ENCODE measurements at places on chromosomes 2 and 18. TPM values are rescaled to one million over a fixed set of nuclear protein-coding genes. Genes with fewer than 3 reads are reported as not detected.

Gene KCNG2
- polyA plus RNA-seq: 0.19 TPM

Gene DCC
- 11.5 TPM for polyA plus RNA-seq

Gene CNTNAP5
- polyA plus RNA-seq: 0.07 TPM

Gene COL3A1
- 1,758 TPM for polyA plus RNA-seq

Gene SERPINB7
- 0.92 TPM for polyA plus RNA-seq

DNA sequence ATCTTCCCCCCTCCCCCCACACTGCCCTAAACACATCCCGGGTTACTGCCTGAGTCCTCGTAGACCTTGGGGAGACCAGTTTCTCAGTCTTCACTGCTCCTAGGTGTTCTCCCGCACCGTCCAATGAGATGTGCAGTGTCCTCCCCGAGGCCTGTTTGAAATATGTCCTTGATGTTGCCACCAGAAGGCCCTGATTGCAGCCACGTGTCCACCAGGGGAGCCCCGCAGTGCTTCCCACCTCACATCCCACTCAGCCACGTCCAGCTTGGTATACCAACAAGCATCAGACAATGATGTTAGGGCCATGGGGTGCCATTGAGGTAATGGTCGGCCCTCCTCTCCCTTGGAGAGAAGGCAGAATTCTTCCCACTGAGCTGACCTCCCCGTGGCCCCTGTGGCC lies 38.7 kb downstream of the TCF7L1 start:
- no peak for DNase-seq

GRCh38 chr2:164935118-164936101 lies 19.9 kb downstream of the SLC38A11 start:
- no peak for DNase-seq

GRCh38 chr18:46563317-46563716 lies 93.7 kb downstream of the LOXHD1 start:
- DNase-seq: no peak

DNA sequence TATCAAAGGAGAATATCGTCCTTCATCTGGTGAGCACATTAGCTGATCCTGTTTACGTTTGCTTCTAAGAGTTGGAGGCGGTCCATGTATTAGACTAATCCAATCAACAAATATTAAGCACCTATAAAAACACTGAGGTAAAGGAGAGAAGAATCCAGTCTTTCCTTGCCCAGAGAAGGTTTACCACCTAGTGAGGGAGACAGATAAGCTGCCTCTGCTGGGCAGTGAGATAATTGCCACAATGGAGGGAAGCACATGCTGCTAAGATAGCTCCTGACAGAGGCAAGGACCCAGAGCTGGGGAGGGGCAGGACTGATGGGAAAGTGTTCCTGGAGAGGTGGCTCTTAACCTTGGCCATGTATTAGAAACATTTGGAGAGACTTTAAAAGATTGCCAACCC lies 36.7 kb upstream of the ST8SIA5 start:
- no peak for DNase-seq

- no peak for DNase-seq
These were observed 383.1 kb upstream of the ID2 start for GRCh38 chr2:8298783-8299182.

DNA sequence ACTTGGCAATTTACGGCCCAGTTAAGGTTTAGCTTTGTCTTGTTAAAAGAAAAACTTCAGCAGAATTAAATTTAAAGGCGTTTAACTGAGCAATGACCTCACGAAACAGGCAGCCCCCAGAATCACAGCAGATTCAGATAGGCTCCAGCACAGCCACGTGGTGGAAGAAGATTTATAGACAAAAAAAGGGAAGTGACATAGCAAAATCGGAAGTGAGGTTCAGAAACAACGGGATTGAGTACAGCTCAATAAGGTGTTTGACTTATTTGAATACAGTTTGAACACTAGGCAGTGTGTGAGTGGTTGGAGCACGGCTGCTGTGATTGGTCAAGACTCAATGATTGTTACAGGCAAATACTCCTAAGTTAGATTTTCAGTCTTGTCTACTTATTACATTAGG lies 79.8 kb downstream of the MOGAT1 start:
- DNase-seq: no peak

DNA sequence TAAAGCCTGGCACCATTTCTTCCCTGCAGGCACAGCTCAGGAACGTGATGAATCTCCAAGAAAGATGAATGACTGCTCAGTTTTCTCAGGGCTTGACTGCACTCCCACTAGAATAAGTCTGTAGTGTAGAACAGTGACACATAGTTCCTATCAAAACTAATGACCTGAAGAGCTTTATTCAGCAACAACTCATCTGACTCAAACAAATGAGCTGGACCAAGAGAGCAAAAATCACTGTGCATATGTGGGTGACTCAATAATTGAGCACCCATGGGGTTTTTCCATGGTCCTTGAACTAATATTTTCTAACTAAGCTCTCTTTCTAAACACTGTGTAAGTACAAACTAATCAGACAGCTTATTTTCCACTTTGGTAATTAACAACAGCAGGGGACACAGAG lies 61.1 kb upstream of the XDH start:
- DNase-seq: no peak

DNA sequence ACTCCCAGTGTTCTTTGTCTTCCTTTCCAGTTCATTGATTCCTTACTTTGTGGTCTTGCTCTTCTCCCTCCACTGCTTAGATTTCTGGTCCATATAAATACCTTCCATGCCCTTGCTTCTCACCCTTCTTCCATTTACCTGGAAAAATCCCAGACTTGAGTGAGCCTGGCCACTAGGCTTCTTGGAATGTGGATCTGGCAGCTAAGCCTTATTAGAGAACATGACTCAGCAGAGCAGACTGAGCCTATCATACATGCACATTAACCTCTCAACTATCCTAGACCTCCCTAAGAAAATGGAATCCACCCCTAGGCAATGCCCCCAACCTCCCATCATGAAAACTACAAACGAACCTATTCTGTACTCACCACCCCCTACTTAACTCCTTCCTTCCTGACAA lies 127.7 kb downstream of the RHBDD1 start:
- DNase-seq: no peak

- DNase-seq: no peak
These were observed 25.8 kb downstream of the PKP4 start for GRCh38 chr2:158482594-158482993.

DNA sequence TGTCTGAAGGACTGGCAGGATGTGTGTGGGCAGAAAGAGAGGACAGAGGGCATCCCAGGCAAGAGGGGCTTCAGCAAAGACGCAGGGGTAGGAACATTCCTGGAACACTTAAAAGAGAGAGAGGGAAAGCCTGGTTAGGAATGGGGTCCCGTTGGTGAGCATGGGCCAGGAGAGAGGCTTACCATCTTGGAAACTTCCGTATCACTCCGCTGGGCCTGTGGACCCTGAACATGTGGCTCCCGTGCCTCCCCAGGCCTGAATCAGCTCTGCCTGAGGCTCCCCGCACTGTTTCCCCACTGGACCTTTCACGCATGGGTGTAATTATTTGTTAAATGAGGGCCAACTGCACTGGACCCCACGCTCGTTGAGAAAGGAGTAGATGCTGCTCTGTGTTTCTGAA lies 191.1 kb upstream of the GLI2 start:
- no peak for DNase-seq

DNA sequence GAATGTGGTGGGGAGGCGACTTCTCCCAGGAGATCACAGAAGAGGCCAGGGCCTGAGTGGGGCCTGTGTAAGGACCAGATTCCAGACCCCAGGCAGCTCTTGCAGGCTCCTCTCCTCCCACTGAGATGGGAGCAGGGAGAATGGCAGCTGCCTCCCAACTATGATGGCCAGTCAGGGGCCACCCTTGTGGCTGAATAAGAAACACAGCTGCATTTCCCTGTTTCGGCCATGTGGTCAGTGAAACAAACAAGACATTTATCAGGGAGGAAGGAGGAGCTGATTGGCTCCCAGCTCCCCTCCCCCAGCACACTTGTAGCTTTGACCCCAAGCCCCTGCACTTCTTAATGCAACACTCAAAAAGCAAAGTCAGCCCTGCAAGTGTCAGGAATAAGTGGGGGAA lies 143.5 kb downstream of the CELF4 start:
- DNase-seq: no peak

GRCh38 chr2:41199334-41199733 lies 747.4 kb upstream of the SLC8A1 start:
- no peak for DNase-seq

- no peak for DNase-seq
These were observed 50.9 kb downstream of the FBLN7 start for GRCh38 chr2:112189001-112189556.

DNA sequence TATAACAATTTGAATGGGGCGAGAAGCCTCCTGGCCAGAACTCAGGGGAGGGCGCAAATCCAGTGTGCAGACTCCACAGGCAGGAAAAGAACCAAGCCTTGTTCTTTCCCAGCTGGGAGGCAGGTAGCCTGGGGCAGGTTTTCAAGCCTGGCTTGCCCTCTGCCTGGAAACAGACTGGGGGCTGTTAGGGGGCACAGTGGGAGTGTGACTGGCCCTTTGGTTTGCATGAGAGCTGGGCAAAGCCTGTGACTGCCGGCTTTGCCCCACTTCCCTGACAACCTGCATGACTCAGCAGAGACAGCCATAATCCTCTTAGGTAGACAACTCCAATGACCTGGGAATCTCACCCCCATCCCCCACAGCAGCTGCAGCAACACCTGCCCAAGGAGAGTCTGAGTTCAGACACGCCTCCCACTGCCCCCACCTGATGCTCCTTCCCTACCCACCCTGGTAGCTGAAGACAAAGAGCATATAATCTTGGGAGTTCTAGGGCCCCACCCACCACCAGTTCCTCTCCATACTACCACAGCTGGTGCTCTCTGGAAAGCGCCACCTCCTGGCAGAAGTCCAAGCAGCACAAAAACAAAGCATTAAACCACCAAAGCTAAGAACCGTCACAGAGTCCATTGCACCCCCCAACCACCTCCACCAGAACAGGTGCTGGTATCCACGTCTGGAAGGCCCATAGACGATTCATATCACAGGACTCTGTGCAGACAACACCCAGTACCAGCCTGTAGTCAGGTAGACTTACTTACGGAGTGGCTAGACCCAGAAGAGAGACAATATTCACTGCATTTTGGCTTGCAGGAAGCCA lies 402.5 kb downstream of the STK39 start:
- no peak for DNase-seq

DNA sequence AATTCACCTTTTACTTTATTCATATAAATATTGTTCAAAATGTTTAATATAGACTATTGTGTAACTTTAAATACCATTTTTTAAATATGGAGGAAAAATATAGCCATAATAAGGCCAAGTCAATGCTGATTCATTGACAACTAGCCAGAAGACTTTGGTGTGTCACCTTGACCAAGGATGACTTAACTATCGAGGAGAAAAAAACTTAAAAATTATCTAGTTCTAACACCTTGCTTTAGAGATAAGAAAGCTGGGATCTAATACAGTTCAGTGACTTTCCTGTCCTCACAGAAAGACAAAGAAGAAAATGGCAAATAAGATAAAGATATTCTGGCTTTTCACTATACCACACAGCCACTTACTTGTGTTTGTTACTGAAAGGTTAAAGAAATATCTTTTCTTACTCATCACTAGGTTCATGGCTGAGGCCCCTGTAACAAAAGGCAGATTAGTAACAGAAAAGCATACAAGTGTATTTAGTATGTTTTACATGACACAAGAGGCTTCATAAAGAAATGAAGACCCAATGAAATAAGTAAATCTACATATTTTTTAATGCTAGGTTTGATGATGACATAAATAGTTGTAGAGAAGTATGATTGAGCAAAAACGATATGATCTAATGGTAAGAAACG lies 65.9 kb upstream of the LRRTM1 start:
- no peak for DNase-seq

DNA sequence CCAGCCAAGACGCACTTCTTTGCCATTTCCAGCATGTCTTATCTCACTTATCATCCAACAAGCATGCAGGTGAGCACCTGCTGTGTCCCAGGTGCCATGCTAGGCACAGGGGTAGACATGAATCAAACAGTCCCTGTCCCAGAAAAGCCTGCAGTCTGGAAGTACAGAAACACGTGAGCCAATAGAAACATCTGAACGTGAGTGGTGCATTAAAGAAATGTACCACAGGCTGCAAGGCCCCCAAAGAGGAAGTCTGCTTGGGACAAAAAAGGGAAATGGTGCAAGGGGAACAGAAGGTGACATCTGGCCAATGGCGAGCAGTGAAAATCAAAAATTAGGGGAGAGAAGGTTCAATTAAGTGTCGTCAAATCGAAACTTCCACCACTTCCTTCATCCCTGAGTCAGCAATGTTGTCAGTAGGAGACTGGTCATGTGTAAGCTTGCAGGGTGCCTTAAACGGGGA lies 17.6 kb upstream of the TMEM247 start:
- DNase-seq: no peak

DNA sequence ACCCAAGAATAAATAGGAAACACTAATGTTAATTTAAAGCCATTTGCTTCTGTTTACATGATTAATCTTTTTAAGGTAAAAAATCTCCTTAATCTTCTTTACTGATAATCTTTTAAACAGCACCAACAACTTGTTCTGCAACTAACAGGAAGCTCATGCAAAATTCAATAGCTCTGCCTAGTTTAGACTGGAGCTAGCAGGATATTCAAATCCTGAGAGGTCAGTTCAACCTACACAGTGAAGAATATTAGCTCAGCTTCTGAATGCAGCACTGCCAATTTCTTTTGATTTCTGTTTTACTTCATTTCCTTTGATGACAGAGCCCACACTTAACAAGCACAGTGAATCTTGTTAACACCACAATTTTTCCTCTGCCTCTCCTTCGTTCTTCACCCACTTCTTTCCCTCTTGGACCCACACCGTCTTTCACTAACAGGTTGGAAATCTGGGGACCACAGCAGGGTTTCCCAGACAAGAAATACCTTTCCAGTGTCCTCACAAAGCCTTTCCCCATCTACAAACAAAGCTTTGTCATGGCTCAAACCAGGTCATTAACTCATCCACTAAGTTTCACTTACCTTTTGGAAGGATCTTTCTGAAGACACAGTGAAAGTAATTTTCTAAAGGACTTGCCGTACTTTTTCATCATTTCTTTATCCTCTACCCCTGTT lies 109.8 kb downstream of the STK39 start:
- DNase-seq: no peak

GRCh38 chr18:60978338-60978737 lies 354.9 kb upstream of the CDH20 start:
- no peak for DNase-seq

- no peak for DNase-seq
These were observed 201.2 kb downstream of the SUCLG1 start for GRCh38 chr2:84257831-84258230.

DNA sequence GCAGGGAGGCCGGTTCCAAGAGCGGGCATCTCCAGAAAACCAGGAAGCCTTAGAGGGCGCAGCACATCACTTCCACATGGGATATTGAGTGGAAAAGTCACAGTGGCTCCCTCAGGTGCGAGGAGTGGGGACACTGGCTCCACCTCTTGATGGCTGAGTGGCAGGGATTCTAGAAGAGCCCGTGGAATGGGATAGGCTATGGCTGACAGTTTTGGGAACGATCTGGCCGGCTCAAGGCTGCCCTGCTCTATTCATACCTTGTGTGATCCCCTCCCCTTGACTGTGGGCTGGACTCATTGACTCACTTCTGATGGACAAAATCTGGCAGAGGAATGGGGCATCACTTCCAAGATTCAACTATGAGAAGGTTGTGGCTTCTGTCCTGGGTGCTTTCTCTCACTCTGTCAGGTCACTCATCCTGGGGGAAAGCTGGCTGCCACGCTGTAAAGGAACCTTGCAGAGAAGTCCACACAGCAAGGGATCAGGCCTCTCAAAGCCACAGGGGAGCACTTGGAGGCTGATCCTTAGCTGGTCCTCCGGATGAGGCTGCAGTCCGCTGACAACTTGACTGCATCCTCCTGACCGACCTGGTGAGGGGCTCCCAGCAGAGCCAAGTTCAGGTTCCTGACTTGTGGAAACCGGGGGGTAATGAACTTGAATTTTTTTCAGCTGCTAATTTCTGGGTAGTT lies 46.7 kb upstream of the HS6ST1 start:
- no peak for DNase-seq

GRCh38 chr2:71455741-71456569 lies 2.6 kb downstream of the DYSF start:
- no peak for DNase-seq
